ENCODE measurements at places on chromosomes 13 and 19.

GRCh38 chr13:36717966-36718545 lies 44.2 kb downstream of the SERTM1 start:
- DNase-seq: no peak

GRCh38 chr19:44648631-44649251 lies 5.0 kb downstream of the PVR start:
- DNase-seq: no peak

DNA sequence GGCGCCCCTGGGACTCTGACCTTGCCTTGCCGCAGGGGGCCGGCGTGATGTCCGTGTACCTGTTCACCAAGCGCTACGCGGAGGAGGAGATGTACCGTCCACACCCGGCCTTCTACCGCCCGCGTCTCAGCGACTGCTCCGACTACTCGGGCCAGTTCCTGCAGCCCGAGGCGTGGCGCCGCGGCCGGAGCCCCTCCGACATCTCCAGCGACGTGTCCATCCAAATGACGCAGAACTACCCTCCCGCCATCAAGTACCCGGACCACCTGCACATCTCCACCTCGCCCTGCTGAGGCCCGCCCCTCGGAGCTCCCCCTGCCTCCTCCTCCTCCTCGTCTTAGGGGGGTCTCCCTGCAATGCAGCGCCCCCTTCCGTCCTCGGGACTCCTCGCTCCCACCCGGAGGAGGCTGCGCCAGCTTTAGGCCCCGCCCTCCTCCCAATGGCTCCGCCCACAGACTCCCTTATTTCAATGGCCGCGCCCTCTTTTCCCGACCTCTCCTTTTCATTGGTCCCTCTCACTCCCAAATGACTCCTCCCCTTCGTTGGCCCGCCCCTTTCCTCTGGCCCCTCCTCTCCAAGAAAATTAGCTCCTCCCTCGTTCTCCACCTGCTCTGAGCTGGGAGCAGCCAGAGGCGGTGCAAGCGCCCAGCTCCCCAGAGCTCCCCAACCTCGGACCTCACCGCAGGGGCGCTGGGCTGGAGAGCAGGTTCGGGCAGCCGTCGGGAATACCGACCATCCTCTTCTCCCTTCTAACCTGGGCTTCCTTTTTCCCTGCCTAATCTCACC lies 20.5 kb upstream of the CACNG8 start:
- DNase-seq: peak; percentile 14

DNA sequence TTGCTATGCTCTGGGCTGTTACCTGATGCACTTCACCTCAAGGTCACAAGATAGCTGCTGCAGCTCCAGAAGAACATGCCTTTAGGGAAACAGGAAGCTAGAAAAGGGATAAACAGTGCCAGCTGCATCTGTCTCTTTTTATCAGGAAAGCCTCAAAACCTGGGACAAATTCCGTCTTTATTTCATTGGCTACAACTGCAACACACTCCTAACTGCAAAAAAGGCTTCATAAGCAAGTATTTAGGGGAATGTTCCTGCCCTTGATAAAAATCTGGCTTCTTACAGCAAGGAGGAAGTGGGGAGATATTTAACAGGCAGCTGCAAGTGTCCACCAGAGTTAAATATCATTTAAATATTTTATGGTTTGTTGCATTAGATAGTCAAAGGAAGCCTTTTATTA lies 34.2 kb upstream of the SERTM1 start:
- DNase-seq: no peak

GRCh38 chr13:78012046-78012445 lies 93.4 kb upstream of the EDNRB start:
- DNase-seq: no peak

DNA sequence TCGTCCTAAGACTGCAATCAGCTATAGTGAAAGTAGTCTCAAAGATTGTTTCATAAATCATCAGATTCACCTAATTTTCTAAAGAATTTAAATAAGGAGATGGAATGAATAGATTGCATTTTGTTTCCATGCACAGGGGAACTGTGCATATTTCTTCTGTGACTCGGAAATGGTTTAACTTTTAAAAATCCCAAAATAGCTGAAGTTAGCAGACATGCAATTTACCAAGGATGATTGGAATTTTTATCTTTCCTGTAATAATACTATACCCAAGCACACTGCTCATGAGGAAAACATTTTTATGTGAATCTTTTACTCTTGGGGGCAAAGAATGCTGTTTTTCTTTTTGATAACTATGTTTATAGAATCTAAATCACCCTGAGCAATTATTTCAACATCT lies 15.0 kb upstream of the LMO7 start:
- DNase-seq: no peak

DNA sequence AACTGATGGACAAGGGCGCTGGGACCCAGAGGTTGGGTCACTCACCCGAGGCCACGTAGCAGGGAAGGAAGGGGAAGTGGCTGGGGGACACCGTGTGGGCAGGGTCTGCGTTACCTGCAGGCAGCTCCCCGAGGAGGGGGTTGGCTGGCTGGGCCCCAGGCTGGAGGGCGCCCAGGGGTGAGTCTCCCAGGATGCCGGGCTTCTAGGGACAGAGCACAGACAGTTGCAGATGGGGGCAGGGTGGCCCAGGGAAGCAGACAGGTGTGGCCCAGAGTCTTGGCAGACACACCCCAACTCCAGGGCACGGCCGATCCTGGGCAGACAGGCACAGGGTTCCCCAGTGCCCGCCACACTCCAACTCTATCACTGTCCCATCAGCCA lies 5.6 kb upstream of the FDX2 start:
- no peak for DNase-seq

- DNase-seq: no peak
Observed at GRCh38 chr19:646779-647565, 7.3 kb downstream of the FGF22 start.

DNA sequence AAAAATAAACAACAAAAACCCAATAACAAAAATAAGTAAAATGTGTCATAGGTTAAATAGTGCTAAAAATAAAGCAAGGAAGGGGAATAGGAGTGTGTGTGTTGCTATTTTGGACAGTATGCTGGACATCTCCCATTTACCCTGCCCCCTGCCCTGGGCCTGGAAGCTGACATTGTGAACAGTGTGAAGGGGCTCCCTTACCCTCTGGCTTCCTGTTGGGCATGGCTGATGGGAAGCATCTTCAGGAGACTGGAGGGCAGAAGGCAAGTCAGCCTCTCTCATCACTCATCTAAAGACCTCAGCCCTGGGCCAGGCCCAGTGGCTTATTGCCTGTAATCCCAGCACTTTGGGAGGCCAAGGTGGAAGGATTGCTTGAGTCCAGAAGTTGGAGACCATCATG lies 26.7 kb downstream of the KCTD15 start:
- DNase-seq: no peak

- DNase-seq: no peak
Observed at GRCh38 chr13:66195238-66195637, 1034.9 kb downstream of the PCDH9 start.

GRCh38 chr13:25394402-25395060 lies 22.8 kb downstream of the ATP8A2 start:
- DNase-seq: no peak

- no peak for DNase-seq
Observed at GRCh38 chr13:96967248-96967745, 27.0 kb downstream of the OXGR1 start.

GRCh38 chr19:56740501-56740900 lies 68.9 kb upstream of the ZNF835 start:
- no peak for DNase-seq

- DNase-seq: no peak
Observed at GRCh38 chr19:3945838-3946237, 13.0 kb downstream of the NMRK2 start.

DNA sequence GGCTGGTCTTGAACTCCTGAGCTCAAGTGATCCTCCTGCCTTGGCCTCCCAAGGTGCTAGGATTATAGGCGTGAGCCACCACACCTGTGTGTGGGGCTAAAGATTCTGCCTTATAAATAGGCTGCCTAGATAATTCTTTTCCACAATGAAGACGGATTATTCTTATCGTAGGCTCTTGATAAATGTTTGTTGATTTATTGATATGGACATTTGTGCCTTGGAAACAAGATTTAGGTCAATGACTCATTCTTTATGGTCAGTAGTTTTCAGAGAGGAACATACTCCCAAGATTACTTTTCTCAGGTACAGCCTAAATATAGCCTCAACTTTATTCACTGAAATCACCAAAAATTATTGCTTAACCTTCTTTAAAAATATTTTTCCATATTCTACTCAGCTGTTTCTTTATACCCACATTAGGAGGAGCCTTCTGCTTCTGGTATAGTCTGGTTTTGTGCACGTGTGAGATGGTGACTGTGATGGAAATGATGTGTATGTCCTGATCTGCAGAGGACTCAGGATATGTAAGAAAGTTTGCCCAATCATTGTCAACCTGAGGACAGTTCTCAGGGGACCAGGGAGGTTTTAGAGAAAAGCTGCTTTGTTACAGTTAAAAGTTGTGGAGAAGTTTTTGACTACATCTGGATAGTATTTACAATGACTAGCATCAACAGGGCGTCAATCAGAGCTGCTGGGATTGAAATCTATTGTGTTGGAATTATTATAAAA lies 208.9 kb downstream of the DNAJC15 start:
- no peak for DNase-seq
